ENCODE measurements at places on chromosomes 1 and 21.

DNA sequence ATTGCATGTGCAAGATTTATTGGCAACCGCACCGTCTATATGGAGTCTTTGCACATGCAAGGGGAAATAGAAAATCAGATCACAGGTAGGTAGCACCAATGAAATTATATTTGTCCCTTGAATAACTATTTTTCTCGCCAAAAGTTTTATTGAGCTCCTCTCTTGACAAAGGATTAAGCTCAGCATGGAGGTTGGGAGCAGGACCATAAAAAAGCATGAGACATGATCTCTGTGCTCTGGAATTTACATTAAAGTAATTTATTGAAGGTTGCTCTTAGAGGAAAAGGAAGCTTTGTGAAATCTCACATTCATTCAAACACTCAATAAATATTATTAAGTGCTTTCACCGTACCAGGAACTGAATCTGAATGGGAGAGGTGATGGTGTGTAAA is 66.0 kb upstream of the UBE2U start:
- DNase-seq, result peak; percentile 48

- DNase-seq, result no peak
Measured at GRCh38 chr1:54663725-54664124, 22.1 kb downstream of the MROH7 start.

DNA sequence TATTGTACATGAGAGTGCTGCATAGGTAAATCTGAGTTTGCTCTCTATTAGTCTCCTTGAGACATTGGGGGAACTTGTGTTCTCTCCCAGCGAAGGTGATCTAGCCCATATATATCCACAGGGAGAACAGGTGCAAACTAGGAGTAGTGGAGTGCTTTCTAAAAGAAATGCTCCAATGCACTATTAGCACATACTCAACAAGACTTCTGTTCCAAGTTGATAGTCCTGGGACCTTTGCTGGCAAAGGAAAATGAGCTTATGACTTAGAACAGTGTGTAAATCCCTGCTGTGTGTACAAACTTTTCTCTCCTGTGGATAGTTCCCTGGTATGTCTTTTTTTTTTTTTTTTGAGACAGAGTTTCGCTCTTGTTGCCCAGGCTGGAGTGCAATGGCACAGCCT is 25.5 kb downstream of the CFAP126 start:
- DNase-seq, result no peak

GRCh38 chr1:57632401-57632800 is 208.5 kb upstream of the DAB1 start:
- DNase-seq, result peak; percentile 63

DNA sequence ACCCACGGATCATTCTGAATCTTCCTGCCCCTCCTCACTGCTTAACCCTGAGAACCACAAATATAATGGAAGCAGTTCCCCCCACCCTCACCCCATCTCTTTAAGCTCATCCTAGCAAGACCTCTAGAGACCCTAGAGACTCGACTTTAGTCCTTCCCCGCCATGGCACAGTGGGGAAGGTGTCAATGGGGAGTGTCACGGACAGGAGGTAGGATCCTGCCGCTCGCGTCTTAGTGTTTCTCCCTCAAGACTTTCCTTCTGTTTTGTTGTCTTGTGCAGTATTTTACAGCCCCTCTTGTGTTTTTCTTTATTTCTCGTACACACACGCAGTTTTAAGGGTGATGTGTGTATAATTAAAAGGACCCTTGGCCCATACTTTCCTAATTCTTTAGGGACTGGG is 677 bp upstream of the PMF1 start:
- DNase-seq, result no peak

- peak; percentile 15 for DNase-seq
Measured at GRCh38 chr1:2411801-2412394, 466 bp downstream of the PEX10 start.

GRCh38 chr1:104745875-104746274 is 996.2 kb downstream of the AMY1C start:
- DNase-seq, result no peak

All from fibroblast of skin of right biceps (primary cell).